ENCODE measurements at places on chromosomes 11 and 22. TPM values are rescaled to one million over a fixed set of nuclear protein-coding genes. Genes with fewer than 3 reads are reported as not detected.

DNA sequence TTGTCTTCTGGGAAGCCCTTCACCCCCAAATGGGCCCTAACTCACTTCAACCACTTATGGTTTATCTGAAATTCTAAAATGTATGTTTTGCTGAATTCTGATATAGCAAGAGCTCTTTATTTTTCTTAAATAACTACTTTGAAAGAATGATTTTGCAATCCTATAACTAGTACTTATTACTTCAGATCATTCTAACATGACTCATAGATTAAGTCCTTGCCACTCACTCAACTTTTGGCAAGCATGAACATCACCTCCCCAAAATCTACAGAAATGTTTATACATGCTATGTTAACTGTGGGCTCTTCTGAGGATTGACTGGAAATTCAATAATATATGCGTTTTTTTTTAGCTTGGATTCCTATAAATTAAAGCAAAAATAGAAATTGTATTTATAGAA, 367.4 kb upstream of the FAT3 start:
- no peak for DNase-seq

GRCh38 chr11:70097783-70098563, 19.9 kb downstream of the ANO1 start:
- DNase-seq, result no peak

DNA sequence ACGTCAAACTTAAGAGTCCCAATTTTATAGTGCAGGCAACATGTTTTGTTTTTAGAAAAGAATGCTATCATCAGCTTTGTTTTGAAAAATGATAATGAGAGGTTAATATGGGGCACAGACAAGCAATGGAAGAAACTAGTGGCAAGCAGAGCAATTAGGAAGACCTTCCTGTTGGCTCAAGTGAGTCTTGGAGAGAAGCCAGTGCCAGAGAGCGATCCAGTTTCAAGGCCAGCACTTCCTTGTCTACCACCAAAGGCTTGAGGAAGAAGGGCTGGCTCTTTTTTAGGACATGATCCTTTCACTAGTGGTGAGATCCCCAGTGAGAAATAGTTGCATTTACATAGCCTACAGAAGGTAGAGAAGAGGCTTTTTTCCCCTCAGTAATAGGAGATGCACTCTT, 1340.7 kb downstream of the LRRC4C start:
- no peak for DNase-seq

Gene BIRC3
- total RNA-seq, result 1.8 TPM
